ENCODE measurements at places on chromosomes 1 and 21. TPM values are rescaled to one million over a fixed set of nuclear protein-coding genes. Genes with fewer than 3 reads are reported as not detected.

The PLD5 gene
- polyA plus RNA-seq = not detected

GRCh38 chr1:11245248-11245647, 17.1 kb downstream of the MTOR start:
- DNase-seq = no peak

- DNase-seq = no peak
Observed at GRCh38 chr1:58361134-58361533, 185.4 kb downstream of the OMA1 start.

The TPM3 gene
- 1,153 TPM for polyA plus RNA-seq

GRCh38 chr1:226424221-226425003, 16.5 kb upstream of the PARP1 start:
- DNase-seq = no peak

GRCh38 chr21:40165773-40166070, 298.5 kb downstream of the PCP4 start:
- no peak for DNase-seq

The ATP1A2 gene
- not detected for polyA plus RNA-seq

- DNase-seq = no peak
Observed at GRCh38 chr1:210378736-210379135, 50.0 kb downstream of the HHAT start.

GRCh38 chr1:109399326-109399957, 1.7 kb upstream of the SORT1 start:
- peak; percentile 75 for DNase-seq

The PADI2 gene
- polyA plus RNA-seq = 18.6 TPM

- no peak for DNase-seq
Observed at GRCh38 chr1:78980511-78980910, 26.0 kb downstream of the ADGRL4 start.

GRCh38 chr1:46401154-46401913, 7.2 kb downstream of the FAAH start:
- no peak for DNase-seq

DNA sequence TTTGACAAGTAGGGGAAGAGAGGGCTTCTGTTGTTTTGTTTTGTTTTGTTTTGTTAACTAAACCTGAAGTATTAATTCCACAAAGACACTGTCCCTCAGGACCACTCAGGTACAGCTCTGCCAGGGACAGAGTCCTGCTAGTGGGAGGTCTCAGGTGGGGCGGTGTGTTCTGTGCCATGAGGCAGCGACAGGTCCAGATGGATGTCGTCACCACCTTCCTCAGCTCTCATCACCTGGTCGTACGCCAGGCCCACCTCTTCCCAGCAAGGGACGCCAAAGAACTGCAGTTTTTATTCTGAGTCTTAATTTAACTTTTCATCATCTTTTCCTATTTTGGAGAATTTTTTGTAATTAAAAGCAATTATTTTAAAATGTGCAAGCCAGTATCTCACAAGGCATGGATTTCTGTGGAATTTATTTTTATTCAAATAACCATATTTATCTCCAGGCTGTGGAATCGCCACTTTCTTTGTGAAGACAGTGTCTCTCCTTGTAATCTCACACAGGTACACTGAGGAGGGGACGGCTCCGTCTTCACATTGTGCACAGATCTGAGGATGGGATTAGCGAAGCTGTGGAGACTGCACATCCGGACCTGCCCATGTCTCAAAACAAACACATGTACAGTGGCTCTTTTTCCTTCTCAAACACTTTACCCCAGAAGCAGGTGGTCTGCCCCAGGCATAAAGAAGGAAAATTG, 62.5 kb downstream of the POFUT2 start:
- no peak for DNase-seq

GRCh38 chr1:191882870-191883269, 275.4 kb upstream of the RGS18 start:
- DNase-seq = no peak

The BARHL2 gene
- not detected for polyA plus RNA-seq

DNA sequence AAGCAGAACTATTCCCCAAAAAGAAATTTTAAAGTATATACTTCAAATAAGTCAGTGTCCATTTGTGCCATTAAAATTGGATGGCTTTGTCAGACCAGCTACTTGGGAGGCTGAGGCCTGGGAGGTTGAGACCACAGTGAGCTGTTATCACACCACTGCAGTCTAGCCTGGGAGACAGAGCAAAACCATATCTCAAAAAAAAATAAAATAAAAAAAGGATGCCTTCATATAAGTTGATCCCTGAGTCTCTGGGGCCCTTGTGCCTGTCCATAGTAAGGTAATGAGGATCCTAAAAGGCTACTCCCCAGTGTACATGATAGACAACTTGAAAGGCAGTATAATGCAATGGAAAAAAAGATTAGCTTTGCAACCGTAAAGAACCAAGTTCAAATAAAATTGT, 81.2 kb upstream of the BARHL2 start:
- no peak for DNase-seq

The FAM163A gene
- polyA plus RNA-seq = not detected

DNA sequence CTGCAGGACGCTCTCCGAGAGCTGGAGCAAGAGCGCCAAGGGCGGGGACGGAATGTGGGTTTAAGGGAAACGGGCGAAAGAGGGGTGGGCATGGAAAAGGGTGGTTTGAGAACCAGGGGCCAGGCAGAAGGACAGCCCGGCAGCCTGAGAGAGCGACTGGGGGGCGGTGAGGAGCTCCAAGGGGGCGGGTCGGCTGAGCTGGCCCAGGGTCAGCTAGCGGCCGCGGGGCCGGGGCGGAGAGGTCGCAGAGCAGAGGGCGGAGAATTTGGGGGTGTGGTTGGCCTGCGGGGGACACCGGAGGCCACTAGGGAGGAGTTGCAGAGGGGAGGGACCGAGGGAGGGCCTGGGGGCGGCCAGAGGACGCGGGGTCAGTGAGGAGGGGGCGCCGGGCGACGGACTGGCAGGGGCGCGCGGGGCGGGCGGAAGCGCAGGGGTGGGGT, 54.7 kb downstream of the NDUFS5 start:
- DNase-seq = no peak

- no peak for DNase-seq
Observed at GRCh38 chr1:61640531-61641530, 84.1 kb downstream of the TM2D1 start.

The HMGN1 gene
- polyA plus RNA-seq = 59.8 TPM

DNA sequence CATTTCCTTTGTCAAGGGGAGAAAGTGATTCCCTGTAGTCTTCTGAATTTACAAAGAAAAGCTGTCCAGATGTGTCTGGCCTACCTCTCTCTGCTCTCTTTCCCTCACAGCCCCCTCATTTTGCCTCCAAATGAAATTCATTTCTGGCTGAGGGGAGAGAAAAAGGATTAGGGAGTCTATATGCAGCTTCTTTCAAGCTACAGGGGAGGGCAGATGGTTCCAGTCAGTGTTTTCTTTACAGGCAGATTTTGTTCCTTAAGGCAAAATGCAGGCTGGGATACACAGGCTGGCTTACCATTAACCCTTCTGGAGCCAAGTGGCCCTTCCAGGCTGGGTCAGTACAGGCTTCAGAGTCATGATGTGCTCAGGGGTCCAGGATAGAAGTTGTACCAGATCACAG, 198.1 kb upstream of the USP24 start:
- no peak for DNase-seq

The TTC39A gene
- not detected for polyA plus RNA-seq

DNA sequence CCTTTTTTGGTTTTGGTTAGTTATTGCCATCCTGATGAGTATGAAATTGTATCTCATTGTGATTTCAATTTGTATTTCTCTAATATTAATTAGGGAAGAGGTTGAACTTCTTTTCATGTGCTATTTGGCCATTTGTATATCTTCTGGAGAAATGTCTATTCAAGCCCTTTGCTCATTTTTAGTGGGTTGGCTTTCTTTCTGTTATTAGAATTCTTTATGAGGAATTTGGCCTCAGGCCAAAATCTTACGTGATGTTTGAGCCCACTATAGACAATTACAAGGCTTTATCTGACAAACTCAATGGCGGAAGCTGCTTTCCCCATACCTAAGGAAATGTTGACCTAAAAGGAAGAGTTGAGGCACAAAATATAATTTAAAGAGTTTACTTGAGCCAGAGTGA, 32.9 kb downstream of the IVNS1ABP start:
- DNase-seq = no peak

The SLC1A7 gene
- polyA plus RNA-seq = not detected

GRCh38 chr1:229121845-229122436, 149.0 kb upstream of the RAB4A start:
- no peak for DNase-seq

Measured in CD14-positive monocyte (primary cell).